ENCODE measurements at places on chromosomes 3 and 15.

DNA sequence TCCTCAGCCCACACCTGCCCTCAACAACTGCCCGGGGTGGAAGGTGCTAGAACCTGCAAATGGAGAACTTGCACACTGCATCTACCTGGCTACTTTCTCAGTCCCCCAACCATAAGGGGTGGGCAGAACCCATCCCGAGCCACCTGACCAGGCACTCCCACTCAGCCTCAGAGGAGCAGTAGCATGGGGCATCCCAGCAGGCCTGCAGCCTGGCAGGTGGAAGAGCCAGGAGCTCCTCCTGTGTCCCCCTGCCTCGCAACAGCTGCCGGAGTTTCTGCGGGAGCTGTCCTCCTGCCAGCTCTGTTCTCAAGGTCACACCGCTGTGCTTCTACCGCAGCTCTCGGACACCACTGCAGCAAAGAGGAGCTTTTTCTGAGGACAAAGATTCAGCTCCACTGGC, 27.5 kb downstream of the RAB6B start:
- DNase-seq: no peak

DNA sequence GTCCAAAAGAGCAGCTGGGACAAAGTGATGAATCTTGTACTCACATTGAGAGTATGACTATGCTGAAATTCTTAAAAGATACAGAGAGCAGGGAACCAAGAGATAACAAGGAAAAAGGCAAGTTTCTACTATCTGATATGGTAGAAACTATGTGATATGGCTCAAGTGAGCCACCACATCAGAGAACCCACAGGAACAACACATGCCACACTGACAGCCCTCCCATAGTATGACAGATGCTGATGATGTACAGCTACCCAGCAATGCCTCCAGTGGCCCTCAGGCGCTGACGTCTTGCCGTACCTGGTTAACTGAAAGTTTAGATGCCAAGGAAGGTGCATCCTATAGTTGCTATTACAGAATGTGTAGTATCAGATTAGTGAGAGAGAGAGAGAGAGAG, 42.4 kb downstream of the CHAC1 start:
- peak; percentile 83 for DNase-seq

- DNase-seq: peak; percentile 4
Measured at GRCh38 chr3:140128631-140129030, 193.6 kb downstream of the CLSTN2 start.

GRCh38 chr3:131047582-131047981, 20.9 kb downstream of the NEK11 start:
- DNase-seq: no peak

GRCh38 chr3:31766669-31767068, 214.4 kb downstream of the OSBPL10 start:
- DNase-seq: no peak

DNA sequence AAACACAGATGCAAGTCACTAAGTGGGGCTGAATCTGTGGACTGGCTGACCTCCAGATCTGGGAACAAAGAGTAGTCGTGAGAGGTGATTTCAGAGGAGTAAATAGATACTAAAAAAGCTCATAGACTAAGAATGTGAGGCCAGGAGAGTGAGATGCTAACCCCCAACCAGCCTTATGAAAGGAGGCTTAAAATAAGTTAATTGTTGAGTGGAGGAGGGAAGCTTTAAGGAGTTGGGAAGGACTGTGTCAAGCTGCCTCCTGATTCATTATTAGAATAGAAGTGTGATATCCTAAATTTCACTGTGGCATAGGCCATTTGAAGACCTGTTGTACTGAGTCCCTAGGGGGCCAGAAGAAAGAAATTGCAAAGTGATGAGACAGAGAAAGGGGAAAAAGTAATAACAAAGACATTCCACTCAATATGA, 107.6 kb downstream of the RBPMS2 start:
- DNase-seq: no peak

DNA sequence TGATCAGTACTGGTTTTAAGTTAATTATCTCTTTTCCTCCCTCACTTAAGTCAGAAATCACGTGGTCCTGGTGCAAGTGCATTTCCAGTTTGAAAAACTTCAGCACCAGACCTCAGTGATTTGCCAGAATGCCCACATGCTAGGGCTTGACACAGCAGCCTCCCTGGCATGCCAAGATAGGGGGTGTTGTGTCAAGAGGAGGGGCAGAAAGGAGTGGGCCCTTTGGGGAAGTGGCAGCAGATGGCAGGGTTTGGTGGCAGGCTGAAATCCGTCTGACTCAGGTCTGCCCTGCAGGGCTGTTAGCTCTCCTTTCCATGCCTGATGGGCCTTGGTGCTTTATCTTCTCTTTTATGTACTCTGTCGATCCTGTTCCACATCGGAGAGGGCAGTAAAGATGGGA, 23.4 kb downstream of the PXK start:
- DNase-seq: no peak

DNA sequence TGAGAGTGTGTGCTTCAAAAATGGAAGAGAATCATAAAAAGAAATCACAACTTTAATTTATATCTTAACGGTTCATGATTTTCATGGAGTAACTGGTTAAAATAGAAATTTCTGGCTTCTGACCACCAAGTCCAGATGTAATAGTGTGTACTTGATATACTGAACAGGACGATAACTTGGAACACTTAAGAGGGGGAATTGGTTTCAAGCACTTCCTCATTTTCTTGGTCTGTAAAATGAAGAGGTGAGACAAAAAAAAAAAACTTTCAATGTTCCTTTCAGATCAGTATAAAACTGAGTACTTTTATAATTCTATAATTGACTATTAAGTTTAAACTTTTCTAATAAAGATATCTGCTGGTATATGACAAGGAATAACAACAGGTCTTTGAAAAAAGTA, 64.0 kb upstream of the TRA2B start:
- no peak for DNase-seq

GRCh38 chr15:101064795-101065569, 145.8 kb downstream of the LRRK1 start:
- DNase-seq: no peak

GRCh38 chr3:31262201-31262600, 270.5 kb upstream of the STT3B start:
- DNase-seq: peak; percentile 46

DNA sequence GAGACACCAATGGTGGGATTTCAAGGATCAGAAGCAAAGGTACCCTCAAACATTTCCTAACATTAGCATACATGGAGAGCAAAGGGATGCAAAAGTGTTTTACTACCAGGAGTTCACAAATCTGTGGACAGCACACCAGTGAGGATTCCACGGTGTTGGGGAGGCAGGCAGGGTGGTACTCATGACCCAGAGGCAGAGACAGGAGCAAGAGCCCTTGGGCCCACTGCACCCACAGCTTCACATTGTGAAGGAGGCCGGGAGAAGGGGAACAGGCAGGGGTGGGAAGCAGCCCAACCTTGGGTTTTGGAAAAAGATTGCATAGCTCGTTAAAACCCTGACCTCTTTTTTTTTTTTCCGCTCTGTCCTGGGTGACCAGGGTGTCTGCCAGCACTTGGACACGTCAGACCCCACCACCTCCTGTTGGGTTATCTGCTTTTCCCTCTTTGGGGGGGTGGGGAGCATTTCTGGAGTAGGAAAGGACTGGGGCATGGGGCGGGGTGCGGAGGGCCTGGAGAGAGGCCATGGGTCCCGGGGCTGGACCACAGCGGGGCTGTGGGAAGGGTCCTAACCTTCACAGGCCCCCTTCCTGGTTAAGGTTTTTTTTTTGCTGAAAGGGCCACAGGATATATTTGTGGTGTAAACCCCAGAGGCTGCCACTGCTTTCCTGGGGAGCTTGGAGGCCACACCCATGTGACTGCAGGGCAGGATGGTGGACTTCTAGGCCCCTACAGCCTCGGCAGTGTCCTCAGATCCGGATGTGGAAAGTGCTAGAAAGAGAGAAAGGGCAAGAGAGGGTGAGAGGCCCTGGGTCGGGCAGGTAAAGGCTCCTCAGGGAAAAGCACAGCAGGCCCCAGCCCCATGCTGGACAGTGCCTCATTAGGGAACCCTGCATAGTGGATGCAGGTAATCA, 12.5 kb downstream of the SH2D7 start:
- DNase-seq: no peak

DNA sequence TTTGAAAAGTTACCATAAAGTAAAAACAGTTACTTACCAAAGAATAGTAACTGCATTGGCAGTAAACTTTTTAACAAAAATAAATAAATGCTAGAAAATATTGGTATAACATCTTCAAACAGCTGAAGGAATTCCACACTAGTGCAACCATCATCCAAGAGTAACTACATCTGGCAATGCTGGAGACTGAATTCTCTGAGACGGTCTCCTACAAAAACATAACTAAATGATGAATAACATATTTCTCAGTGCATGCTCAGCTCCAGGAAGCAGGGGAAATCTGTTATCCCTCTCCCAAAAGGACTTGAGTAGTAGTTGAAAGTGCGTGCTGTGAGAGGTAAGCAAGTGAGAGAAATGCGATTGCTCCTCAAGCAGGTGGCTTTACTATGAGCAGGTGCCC, 526.8 kb upstream of the CCDC54 start:
- no peak for DNase-seq

GRCh38 chr3:75906555-75907112, 121.3 kb upstream of the ZNF717 start:
- no peak for DNase-seq

DNA sequence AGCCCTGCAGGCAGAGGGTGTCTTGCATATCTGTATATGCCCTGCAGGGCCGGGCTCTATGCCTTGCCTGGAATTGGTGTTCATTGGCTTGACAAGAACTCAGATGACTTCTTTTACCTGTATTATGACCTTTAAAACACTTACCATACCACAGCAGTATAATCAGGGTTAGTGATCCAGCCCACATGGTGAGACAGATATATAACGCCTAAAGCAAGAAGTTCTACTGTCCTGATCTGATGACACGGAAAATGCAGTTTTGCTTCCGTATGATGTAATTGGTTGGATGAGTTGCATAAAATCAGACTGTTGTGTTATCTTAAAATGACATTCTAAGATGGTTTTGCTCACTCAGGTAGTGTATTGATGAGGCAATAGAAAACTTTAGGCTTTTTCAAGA, 9.4 kb downstream of the CCDC174 start:
- DNase-seq: no peak
